ENCODE measurements at places on chromosomes 2 and 18. TPM values are rescaled to one million over a fixed set of nuclear protein-coding genes. Genes with fewer than 3 reads are reported as not detected.

DNA sequence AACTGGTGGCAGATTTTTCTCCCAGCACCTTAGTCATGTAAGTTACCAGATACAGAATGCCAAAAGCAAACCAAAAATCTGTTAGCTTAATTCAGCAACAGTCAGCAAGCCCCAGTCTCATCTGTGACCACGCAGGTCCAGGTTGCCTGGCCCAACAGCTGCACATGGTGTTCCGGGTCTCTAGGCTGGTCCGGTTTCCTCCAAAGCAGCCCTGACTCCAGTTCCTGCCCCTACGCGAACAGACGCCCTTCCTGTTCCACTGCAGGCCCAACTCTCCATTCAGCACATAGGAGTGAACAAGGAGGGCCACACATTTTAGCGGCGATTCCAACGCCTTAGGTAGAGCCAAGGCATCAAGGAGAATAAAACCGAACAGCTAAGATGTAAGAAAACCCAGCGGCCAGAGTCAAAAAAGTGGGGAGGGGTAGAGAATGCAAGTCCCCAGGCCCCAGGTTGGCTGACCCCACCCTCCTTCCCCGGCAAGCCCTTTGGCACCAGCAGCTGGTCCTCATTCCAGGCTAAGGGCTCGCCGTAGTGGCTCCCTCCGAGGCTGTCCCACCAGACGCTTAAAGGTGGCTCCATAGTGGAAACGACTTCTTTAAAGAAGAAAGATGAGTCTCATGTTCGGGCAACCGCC, 1.5 kb downstream of the STK25 start:
- peak overlapping the region; percentile 83 for H3K27ac ChIP-seq
- no peaks in the 10 kb centered on the region for H3K4me1 ChIP-seq
- H3K27me3 ChIP-seq: no peaks in the 10 kb centered on the region
- peak overlapping the region; percentile 72 for H3K4me3 ChIP-seq
- H3K36me3 ChIP-seq: no peaks in the 10 kb centered on the region

GRCh38 chr18:57022716-57023115, 124.2 kb upstream of the BOD1L2 start:
- H3K27me3 ChIP-seq: no peaks in the 10 kb centered on the region
- no peaks in the 10 kb centered on the region for H3K36me3 ChIP-seq
- H3K4me3 ChIP-seq: no peak overlapping the region
- no peak for DNase-seq
- H3K4me1 ChIP-seq: no peaks in the 10 kb centered on the region

DNA sequence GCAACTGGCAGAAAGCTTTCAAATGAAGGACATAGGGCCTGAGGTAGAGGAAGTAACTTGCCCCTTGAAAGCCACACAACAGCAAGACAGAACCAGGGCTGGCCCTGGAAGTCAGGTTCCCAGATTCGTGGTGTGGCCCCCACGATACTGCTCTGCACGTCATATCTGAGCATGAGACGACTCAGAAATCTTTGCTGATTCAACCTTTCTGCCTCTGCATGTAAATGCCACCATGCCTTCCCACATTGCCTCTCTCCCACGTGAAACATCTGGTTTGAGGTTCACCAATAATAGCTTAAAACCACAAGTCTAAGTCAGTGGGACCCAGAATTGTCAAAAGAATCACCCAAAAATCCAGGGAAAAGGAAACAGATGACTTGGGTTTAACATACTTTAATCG, 214.0 kb upstream of the TRIB2 start:
- no peak overlapping the region for H3K4me3 ChIP-seq
- H3K27ac ChIP-seq: no peak overlapping the region
- H3K36me3 ChIP-seq: no peaks in the 10 kb centered on the region
- no peaks in the 10 kb centered on the region for H3K4me1 ChIP-seq
- DNase-seq: no peak
- H3K27me3 ChIP-seq: no peaks in the 10 kb centered on the region

DNA sequence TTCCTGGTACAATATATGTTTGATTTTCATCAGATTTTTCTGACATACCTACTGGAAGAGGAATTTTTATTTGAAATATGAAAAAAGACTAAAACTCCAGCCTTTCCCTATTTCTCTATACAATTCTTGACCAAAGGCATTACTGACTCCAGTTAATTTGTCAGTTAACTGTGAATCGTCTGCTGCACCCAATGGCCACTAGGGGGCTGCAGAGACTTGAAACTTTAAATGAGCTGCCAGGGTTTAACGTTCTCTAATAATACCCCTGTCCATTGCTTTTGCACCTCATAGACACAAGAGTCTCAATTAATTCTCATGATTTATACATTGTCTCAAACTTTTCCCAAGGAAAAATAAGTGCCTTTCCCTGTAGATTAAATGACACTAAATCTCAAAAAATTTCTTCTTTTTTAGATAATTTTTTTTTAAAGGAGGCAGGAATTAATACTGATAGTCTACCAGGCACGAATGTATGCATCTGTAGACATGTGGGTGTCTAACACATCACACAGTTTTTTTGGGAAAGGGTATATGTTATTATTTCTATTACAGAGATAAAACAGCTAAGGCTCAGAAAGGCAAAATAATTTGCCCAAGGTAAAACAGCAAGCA, 1.8 kb upstream of the ALK start:
- DNase-seq: peak; percentile 21
- H3K27ac ChIP-seq: no peak overlapping the region
- peaks cover 7% of the 10 kb centered on the region for H3K4me1 ChIP-seq
- no peaks in the 10 kb centered on the region for H3K36me3 ChIP-seq
- H3K4me3 ChIP-seq: no peak overlapping the region

- no peaks in the 10 kb centered on the region for H3K4me1 ChIP-seq
- no peaks in the 10 kb centered on the region for H3K27me3 ChIP-seq
- H3K36me3 ChIP-seq: no peaks in the 10 kb centered on the region
- DNase-seq: peak; percentile 44
Observed at GRCh38 chr18:12679183-12679786, 21.4 kb upstream of the SPIRE1 start.

DNA sequence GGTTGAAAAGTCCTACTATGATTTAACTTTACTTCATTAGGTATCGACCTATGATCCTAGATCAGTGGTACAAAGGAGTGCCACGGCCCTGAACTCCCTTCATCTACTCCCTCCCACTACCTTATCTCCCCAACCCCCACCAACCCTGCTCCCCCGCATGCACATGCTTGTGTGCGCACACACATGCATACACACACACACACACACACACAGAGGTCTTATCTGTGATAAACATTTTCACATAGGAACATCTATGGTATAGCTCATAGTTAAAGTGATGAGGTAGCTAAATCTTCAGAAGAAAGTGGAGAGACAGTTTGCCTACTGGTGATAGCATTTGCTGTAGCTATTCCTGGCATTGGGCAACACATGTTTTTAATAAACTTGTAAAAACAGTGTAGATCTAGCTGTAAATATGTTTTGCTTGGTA, 471.3 kb downstream of the ZEB2 start:
- H3K27me3 ChIP-seq: no peaks in the 10 kb centered on the region
- H3K4me3 ChIP-seq: no peak overlapping the region
- no peak for DNase-seq
- H3K4me1 ChIP-seq: no peaks in the 10 kb centered on the region
- H3K27ac ChIP-seq: no peak overlapping the region
- H3K36me3 ChIP-seq: no peaks in the 10 kb centered on the region

GRCh38 chr2:141820893-141821292, 309.9 kb downstream of the LRP1B start:
- H3K4me3 ChIP-seq: no peak overlapping the region
- no peaks in the 10 kb centered on the region for H3K4me1 ChIP-seq
- no peaks in the 10 kb centered on the region for H3K27me3 ChIP-seq
- H3K36me3 ChIP-seq: no peaks in the 10 kb centered on the region
- DNase-seq: no peak

Gene NLRC4
- total RNA-seq: 1.5 TPM
